ENCODE measurements at places on chromosomes 5 and 9.

GRCh38 chr5:153086486-153086885 is 404.0 kb upstream of the GRIA1 start:
- no peak for DNase-seq

DNA sequence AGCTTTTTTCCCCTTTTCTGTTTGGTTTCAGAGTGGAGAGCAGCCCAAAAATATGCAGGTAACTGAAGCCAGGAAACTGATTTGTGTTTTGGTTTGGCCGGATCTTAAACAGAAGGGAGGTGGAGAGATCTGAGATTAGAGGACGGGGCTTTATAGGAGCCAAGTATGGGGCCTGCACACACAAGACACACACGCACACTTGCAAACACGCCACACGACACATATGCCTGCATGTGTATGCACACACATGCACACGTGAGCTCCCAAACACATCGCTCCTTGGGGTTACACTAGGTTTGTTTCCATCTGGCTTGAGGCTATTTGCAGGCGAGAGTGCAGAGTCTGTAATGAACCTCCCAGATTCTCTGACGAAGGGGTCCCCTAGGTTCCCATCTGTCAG is 18.3 kb downstream of the BTNL9 start:
- DNase-seq = no peak

- no peak for DNase-seq
These were observed 209.4 kb upstream of the TLE4 start for GRCh38 chr9:79362100-79363081.

GRCh38 chr9:14272927-14273528 is 40.9 kb downstream of the NFIB start:
- DNase-seq = no peak

DNA sequence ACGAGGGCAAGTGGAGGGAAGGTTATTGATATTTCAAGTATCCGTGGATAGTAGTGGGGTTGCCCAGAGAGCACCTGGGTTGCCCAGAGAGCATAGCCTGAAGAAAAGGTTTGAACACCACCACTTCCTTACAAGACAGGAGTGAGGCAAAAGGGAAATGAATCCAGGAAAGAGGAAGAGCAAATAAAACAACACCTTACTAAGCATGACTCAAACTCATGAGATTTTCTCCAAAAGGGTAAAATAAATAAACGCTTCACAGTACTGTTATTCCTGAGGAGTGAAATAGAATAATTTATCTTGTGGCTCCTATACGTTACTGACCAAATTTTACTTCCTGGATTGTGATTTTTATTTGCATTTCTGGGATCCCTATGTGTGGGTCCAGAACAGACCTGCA is 65.2 kb upstream of the PTPRD start:
- no peak for DNase-seq

- DNase-seq = no peak
These were observed 6.7 kb upstream of the ANKRD18B start for GRCh38 chr9:33517373-33517772.

DNA sequence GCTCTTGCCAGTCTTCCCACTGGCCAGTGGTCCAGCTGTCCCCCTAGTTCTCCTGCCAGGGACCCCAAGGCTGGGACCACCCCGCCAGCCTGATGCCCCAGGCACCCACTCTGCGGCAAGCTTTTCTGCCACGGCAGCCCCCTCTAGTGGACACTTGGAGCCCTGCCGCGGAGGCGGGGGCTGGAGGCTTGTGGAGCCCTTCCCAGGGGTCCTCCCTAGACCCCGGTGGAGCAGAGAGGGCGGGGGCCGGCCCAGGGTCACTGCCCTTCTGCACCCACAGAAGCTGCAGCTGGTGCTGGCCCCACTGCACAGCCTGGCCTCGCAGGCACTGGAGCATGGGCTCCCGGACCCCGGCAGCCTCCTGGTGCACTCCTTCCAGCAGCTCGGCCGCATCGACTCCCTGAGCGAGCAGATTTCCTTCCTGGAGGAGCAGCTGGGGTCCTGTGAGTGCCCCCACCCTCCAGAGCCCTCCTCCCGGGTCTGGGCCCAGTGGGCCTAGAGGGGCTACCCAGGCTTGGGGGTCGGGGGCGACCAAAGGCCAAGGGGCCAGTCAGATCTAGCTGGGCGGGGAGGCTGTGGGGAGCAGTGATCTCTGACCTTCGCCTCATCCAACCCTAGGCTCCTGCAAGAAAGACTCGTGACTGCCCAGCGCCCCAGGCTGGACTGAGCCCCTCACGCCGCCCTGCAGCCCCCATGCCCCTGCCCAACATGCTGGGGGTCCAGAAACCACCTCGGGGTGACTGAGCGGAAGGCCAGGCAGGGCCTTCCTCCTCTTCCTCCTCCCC is 9.1 kb downstream of the EGFL7 start:
- peak; percentile 25 for DNase-seq

DNA sequence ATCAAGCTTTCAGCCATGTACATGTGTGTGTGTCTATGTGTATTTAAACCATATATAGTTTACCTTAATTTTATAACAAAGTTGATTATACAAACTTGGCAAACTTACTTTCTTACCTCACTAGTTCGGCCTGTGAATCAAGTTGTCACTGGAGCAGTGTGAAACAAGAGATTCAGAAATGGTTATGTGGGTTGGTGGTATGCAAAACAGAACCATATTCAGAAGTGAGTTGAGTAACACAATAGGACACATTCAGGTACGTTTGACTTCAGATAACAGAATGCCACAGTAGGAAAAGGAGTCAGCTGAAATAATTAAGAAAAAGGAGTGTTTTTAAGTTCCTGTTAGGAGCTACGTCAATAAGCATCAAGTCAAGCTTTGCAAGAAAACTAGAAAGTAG is 21.5 kb downstream of the XPA start:
- DNase-seq = no peak

GRCh38 chr5:169832304-169832703 is 148.0 kb downstream of the INSYN2B start:
- no peak for DNase-seq

- no peak for DNase-seq
These were observed 72.3 kb downstream of the RASA1 start for GRCh38 chr5:87339986-87340385.

DNA sequence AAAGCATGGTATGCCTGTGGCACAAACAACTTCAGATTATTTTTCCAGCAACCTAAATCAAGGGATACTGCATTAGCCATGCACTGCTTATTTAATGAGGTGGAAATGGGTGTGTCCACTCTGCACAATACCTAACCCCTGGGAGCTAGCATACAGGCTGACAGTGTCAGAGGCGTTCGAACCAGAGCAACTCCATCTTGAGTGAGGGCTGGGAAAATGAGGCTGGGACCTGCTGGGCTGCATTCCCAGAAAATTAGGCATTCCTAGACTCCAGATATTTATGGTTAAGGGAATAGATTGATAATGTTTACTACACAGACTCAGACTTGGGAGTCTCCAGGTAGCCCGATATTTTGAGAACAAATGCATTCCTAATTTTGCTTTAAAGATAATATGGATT is 2.8 kb downstream of the FGF1 start:
- DNase-seq = no peak

GRCh38 chr5:32777222-32777621 is 66.1 kb downstream of the NPR3 start:
- DNase-seq = no peak

- DNase-seq = no peak
These were observed 45.4 kb downstream of the ABCA1 start for GRCh38 chr9:104882566-104882965.

DNA sequence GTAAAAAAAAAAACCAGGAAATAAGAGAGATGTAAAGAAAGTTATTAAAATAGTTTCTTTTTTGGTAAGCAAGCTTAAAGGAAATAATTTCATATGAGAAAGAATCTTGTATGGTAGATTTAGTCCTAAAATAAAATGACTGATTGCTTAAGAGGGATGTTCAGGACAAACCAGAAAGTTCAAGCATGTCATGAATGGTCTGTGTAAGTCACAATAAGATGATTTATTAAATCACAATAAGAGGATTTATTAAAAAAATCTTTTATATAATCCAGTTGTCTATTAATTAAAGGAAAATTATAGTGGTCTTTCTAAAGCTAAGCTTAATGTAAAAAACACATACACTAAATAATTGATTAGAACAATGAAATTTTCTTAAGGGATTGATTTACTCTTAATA is 91.8 kb upstream of the OR13F1 start:
- no peak for DNase-seq

DNA sequence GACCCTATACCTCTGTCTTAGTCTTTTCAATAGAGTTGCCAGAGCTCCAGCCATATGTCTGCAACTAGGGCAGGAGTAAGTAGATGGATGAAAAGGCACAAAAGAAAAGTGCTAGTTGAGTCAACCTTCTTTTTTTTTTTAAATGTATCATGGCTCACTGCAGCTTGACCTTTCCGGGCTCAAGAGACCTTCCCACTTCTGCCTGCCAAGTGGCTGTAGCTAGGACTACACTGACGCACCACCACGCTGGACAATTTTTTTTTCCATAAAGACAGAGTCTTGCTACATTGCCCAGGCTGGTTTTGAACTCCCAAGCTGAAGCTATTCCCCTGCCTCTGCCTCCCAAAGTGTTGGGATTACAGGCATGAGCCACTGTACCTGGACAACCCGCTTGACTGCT is 27.3 kb downstream of the FOXE1 start:
- DNase-seq = no peak

DNA sequence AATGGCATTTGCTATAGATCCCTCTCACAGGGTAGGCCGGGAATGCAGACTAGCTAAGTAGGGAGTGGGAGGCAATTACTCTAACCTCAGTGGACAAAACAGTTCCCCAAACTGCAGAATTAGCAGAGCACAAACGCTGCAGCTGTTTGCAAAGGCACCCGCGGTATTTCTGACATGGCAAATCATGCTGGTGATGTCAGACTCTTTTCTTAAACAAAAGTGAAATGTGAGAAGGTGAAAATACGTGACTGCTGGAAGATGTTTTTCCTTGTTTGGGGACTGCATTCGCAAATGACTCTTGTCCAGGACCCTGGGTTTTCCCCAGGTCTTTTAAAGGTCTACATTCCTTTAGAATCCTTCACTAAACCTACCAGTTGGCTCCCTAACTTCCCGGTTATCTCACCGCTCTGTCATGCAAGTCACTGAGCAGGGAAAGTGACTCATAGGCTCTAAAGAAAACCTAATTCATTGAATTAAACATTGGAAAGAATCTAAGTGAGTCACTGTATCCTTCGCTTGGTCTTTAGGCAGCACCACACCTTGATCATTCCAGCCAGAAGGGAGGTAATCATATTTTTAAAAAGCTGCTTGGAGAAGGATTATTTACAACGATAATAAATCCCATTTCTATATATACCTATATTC is 91.5 kb upstream of the DNAH5 start:
- DNase-seq = no peak

- DNase-seq = no peak
These were observed 12.5 kb upstream of the LPAR1 start for GRCh38 chr9:111050819-111051218.

- DNase-seq = no peak
These were observed 48.0 kb downstream of the LMX1B start for GRCh38 chr9:126661521-126662251.

DNA sequence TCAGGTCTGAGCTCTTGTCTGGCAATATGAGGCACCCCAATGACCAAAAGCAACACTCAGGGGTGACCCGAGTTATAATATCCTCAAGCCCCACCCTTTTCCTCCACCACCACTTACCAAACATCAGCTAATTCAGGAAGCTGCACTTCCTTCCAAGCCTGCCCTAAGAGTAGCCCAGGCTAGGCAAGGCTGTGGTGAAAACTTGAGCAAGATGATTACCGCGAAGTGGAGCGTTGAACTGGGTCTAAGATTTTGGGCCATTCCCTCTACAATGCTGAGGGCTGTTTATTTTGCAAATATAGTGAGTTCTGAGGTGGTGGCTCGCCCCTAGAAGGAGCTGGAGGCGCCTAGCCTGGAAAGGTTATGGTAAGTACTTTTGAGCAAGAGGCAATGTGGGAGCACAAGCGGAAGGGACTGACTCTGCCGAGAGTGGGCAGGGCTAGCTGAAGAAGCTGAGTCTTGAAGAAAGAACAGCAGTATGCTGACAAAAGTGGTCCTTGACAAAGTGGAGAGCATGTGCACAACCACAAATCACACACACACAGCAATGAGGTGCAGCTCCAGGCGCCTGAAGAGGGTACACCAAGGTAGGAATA is at the start of gene HK3:
Gene HK3 (minus strand): TSS at position 51 of the 596 bp plus-strand sequence. CDS start 3,187 bp downstream, outside the sequence.
- DNase-seq = no peak

DNA sequence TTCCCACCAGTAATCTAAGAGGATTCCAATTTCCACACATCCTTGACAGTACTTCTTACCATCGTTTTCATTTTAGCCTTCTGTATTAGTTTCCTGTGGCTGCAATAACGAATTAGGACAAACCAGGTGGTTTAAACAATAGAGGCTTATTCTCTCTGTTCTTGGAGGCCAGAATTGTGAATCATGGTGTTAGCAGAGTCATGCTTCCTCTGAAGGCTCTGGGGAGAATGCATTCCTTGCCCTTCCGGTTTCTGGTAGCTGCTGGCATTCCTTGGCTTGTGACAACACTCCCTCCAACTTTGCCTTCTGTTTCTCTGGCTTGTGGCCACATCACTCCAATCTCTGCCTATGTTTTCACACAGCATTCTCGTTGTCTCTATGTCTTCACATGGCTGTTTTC is 23.5 kb downstream of the RIGI start:
- DNase-seq = no peak

- DNase-seq = no peak
These were observed 25.5 kb downstream of the CNTLN start for GRCh38 chr9:17160327-17160726.

DNA sequence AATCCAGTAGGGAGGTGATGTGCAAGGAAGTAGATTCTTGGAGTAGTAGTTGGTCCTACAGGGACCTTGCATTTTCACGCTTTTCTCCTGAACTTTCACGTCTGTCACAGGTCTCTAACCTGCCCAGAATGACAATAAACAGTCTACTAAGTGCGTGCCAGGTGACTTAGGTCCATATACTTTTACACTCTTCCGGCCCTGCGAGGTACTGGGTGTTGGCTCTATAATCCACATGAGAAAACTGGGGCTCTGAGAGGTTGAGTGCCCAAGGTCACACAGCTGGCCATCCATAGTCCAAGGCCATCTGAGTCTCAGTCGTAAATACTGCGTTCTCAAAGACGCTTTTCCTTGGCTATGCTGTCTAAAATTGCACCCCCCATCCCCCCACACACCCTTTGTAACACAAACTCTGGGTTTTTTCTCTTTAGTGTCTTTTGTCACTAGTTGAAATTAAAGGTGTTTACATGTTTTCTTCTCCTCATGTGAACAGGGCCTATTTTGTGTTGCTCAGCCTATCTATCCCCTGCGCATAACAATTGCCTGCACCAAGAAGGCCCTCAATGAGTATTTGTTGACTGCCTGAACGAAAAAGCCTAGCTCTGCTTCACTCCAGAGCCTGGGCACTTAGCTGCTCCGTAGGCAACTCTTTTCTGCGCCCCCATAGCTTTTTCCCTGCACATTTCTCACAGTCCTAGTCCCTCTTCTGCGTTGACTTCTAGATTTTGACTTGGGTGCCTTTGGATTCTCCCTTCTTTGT is 943 bp downstream of the SFXN1 start:
- no peak for DNase-seq
